ENCODE measurements at places on chromosomes 3 and 15. TPM values are rescaled to one million over a fixed set of nuclear protein-coding genes. Genes with fewer than 3 reads are reported as not detected.

The MB21D2 gene
- total RNA-seq: 13.8 TPM

The CLDN16 gene
- under 0.01 TPM for total RNA-seq

The GOLGA6D gene
- total RNA-seq: not detected

The TRIM71 gene
- not detected for total RNA-seq

The CAND2 gene
- 1.1 TPM for total RNA-seq

The TMEM115 gene
- 38.5 TPM for total RNA-seq

The KBTBD13 gene
- not detected for total RNA-seq

The CCR8 gene
- not detected for total RNA-seq

The ABTB1 gene
- 10.4 TPM for total RNA-seq

The CORO2B gene
- 2.7 TPM for total RNA-seq

The CIDEC gene
- 0.09 TPM for total RNA-seq

The CFAP92 gene
- total RNA-seq: not detected

The CPA3 gene
- total RNA-seq: 3.1 TPM

The RCN2 gene
- total RNA-seq: 57.8 TPM

The ALPK3 gene
- 10.2 TPM for total RNA-seq

The CTXN2 gene
- total RNA-seq: under 0.01 TPM

The LRRN1 gene
- not detected for total RNA-seq

The PLCL2 gene
- total RNA-seq: 8.3 TPM

The REC114 gene
- total RNA-seq: not detected

The LDHAL6B gene
- total RNA-seq: not detected

The NDN gene
- total RNA-seq: 22.9 TPM

The XCR1 gene
- total RNA-seq: not detected

The GOLGA6L7 gene
- total RNA-seq: not detected

The CPLX3 gene
- total RNA-seq: not detected

The JAGN1 gene
- 26.7 TPM for total RNA-seq

The SLC12A8 gene
- 2.7 TPM for total RNA-seq

The EIF2B5 gene
- total RNA-seq: 39.6 TPM

The DLEC1 gene
- total RNA-seq: not detected

The PIGZ gene
- 2.4 TPM for total RNA-seq

The NMB gene
- 3.9 TPM for total RNA-seq

The HEMK1 gene
- 9.5 TPM for total RNA-seq

The ADAM10 gene
- 197 TPM for total RNA-seq

The SNRPA1 gene
- total RNA-seq: 13.8 TPM

The ALDH1A3 gene
- total RNA-seq: 82.6 TPM

The MLF1 gene
- total RNA-seq: 6.6 TPM

The RCCD1 gene
- total RNA-seq: 4.9 TPM

The FBN1 gene
- total RNA-seq: 315 TPM

The TMEM108 gene
- 0.38 TPM for total RNA-seq

The CLPX gene
- total RNA-seq: 46.3 TPM

The STRC gene
- total RNA-seq: not detected

The MUSTN1 gene
- not detected for total RNA-seq

The ERICH6 gene
- not detected for total RNA-seq

The CD47 gene
- 65.4 TPM for total RNA-seq

The FANCD2OS gene
- not detected for total RNA-seq

The UBA3 gene
- 87.5 TPM for total RNA-seq

The ITIH1 gene
- not detected for total RNA-seq

The IL20RB gene
- 0.54 TPM for total RNA-seq

The NTRK3 gene
- under 0.01 TPM for total RNA-seq

The AADAC gene
- 0.56 TPM for total RNA-seq
